ENCODE measurements at places on chromosomes 2 and 18.

DNA sequence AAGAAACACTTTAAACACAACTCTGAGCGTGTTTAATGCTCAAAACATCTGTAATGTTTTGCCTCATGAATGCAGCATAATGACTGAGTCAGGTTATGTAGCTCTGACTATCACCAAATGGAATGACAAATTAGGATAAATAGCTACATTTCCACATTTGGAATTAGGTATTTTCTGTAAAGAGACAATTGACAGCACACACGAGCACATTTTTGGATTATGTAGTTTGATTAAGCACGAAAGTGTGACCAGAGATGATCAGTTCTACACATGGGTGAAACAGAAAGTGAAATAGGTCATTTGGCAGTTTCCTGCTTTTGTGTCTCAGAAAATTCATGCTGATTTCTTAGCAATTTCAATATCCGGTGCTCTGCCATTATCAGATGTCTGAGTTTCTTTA lies 29.0 kb downstream of the LPIN1 start:
- DNase-seq: no peak

DNA sequence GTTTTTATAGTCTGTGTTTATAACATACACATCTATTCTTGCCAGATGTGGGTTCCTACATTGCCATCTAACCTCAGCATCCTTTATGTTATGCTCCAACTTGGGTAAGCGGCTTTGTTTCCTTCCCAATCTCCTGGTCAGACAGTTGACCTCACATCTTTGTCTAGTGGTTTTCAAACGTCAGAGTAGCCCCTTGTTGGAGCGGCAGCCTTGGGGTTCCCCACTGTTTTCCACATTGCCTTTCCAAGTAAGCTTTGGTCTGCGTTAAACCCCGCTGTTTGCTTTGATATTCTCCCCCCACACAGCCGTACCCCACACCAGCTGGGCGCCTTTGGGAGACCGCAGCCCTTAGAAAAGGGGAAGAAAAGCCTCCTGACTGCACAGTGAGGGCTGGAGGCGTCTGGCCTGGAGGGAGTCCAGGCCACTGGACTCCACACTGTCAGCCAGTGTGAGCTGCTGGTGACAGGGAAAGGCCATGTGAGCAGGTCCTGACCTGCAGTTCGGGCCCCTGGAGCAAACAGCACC lies 83.3 kb downstream of the MALT1 start:
- DNase-seq: no peak

- no peak for DNase-seq
Measured at GRCh38 chr2:158359846-158360245, 96.7 kb downstream of the CCDC148 start.

DNA sequence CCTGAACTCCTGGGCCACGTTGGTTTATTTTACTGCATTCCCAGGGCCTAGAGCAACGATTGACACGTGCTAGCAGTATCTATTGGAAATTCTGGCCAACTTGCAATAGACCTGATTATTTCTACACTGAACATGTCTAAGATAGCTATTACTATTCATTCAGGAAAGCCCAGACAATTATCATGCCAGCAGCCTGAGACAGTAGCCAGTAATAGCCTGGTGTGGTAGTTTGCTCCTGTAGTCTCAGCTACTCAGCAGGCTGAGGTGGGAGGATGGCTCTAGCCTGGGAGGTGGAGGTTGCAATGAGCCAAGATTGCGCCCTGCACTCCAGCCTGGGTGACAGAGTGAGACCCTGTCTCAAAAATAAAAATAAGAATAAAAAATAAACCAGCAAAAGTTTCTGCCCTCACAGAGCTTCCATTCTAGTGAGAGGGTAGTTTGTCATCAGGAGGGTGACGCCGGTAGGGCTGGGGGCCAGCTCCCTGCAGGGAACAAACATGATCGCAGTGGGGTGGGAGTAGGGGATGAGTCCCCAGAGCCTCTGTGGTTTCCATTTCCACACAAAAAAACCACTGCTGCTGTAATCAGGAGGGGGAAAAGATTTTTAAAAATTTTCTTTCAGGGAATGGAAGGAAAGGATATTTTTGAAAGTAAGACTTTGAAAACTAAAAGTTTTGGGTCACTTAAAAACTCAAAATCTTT lies 4.3 kb downstream of the CASP8 start:
- DNase-seq: no peak

GRCh38 chr2:47031909-47032668 lies 116.5 kb upstream of the MCFD2 start:
- peak; percentile 20 for DNase-seq

DNA sequence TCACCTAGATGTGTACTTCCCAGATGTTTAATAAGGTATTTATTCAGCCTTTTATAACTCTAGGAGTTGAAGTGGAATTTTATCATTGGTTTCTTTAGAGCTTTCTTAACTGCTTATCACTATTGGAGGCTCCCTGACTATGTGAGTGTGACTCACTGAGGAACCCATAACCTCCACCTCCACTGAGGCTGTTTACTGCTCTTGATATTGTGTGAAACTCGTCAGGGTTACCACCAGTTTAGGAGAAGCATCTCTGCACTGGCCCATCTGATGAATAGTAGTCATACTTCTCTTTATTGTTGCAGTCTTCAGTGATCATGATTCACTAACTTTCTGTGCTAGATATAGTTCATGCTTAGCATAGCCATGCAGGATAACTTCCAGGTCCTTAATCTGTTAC lies 79.6 kb upstream of the UBXN4 start:
- DNase-seq: no peak

GRCh38 chr2:144515696-144516410 lies 4.1 kb downstream of the ZEB2 start:
- DNase-seq: no peak

DNA sequence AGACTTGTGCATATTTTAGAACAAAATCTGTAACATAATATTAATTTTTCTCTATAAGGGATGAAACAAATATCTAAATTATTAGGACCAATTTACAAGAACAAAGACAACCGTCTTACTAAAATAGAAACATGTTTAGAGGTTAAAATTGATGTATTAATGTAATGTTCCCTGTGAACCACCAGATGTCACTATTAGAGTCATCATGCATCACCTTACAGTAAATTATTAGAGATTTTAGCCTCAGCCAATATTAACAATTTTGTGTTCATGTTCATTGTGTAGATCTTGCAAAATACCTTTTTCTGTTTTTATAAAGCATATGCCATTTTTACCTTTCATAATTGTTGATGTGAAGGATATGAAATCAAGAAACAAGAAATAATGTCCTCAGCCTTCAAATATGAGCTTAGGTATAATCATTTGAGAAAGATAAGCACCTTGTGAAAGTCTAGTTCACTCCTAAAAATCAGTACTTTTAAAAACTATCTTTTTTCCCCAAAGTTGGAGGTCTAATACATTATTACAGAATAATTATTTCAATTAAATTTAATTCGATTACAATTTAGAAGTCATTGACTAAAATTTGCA lies 344.3 kb upstream of the KCNH7 start:
- DNase-seq: peak; percentile 17

GRCh38 chr18:23578891-23579653 lies 7.2 kb downstream of the NPC1 start:
- DNase-seq: no peak

DNA sequence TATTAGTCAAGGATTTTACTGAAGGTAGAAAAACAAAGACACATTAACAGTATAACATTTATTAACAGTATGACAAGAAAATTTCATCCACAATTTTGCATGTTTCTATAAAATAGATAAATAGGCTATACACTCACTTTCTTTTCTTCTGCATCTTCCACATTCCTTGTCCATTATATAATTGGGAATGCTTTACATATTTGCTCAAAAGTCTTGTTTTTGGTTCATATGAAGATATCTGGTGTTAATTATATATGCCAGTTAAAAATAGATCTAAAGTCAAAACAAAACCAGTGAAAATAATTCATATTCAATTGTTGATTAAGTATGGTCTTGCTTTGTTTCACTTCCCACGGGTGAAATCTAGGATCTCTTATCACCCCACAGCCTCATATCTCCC lies 53.4 kb downstream of the SERPINB7 start:
- DNase-seq: no peak

DNA sequence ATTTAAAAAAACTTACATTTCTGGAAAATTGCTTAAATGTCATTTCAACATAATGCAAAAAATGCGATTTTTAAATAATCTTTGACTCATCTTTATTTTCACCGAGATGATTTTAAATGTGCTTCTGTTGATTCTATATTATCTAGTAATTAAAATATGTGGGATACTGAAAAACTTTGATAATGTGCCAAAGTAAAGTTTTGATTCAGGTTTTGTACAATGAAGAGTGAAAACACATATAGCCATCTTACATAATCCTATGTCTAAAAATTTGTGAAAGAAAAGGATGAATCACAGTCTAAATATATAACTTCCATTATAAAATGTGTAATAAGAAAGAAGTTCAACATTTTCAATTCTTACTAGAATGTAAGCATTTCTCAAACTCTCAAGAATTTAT lies 204.3 kb upstream of the ZC3H15 start:
- DNase-seq: no peak

DNA sequence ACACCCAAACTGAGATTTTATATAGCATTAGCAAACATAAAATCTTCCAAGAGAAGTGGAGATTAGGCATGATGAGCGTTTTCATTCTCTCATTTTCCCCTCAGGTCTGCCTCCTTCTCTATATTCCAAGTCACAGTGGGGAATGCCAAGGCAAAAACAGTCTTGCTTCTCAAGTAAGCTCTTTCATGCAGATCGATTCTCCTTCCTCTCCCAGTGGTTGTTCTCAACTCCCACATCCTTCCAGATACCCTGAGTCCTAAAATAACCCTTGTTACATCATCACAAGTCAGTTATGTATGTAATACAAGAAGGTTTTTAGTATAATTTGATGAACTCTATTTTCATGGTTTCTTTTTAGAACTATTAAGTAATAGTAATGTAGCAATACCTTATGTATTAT lies 150.6 kb downstream of the TXNL1 start:
- DNase-seq: no peak

- no peak for DNase-seq
Measured at GRCh38 chr18:49546278-49546677, 15.6 kb upstream of the LIPG start.

DNA sequence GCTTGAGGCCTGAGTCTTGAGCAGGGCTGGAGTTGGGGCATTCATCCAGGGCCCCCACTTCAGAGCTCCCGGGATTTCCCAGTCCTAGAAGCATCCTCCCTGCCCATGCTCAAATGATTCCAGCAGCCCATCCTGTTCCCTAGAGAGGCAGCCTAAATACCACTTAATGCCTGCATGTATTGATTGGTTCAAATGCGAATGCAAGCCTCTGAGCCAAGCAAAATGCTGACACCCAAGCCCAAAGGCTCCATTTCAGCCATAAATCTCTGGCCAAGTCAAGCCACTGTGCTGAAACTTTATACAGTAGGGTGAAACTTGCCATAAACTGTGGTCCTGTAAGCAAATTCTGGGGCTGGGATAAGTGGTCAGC lies 279.8 kb downstream of the CLIP4 start:
- DNase-seq: no peak

DNA sequence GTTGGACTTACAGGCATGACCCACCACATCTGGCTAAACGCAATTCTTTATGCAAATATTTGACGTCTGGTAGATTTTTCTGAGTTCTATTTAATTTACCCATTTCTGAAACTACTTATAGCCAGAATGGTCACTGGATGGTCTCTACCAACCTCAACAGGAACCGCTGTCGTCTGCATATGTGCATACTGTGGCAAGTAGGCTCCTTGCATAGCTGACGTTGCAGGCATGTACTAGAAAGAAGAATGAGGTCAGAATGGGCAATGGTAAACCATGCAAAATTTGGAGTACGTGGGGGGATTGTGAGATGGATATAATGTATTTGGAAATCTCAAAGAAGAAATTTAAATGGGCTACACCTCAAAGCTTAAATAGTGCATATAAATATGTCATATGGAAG lies 77.1 kb upstream of the ITGB6 start:
- DNase-seq: no peak

DNA sequence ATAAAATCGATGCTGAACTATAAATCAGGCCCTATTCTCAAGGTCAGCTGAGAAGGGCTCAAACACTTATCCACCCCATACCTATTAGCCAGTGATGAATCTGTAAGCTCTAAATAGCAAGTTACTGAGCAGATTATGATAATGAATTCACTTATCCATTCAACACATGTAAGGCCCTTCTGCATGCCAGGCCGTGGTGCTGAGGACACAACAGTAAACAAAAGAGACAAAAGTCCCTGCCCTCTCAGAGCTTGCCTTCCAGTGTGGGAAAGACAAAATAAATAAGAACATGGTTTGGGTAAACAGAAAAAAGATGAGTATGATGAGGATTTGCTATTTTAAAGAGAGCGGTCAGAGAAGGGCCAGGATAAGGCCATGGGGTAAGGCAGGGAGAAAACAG lies 11.7 kb downstream of the TTC32 start:
- no peak for DNase-seq

DNA sequence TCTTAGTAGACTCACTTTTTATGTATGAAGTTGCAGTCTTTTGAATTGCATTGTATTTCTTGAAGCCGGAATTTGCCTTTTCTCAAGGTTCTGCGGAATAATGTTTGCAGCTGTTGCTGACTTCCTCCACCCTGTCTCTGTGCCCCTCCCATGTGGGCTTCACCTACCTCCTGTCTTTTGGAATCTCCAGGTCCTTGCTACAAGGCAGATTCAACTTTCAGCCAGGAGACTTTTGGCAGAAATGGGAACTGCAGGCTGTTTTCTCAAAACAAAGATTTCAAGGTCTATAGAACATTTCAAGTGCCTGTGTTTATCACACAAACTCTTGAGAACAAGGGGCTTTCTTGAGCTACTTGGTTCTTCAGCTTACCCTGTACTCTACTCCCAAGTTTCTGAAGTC lies 25.6 kb downstream of the ZNF236 start:
- DNase-seq: no peak

GRCh38 chr18:50802141-50802540 lies 17.7 kb downstream of the MRO start:
- DNase-seq: peak; percentile 9

- DNase-seq: no peak
Measured at GRCh38 chr2:122532072-122532344, 776.6 kb downstream of the TSN start.

- no peak for DNase-seq
Measured at GRCh38 chr2:207092818-207093217, 72.9 kb downstream of the KLF7 start.

- DNase-seq: no peak
Measured at GRCh38 chr18:74457043-74457724, at the start of gene DIPK1C. Gene DIPK1C (minus strand): TSS chr18:74457308. CDS start chr18:74457259, 49 bp downstream.

DNA sequence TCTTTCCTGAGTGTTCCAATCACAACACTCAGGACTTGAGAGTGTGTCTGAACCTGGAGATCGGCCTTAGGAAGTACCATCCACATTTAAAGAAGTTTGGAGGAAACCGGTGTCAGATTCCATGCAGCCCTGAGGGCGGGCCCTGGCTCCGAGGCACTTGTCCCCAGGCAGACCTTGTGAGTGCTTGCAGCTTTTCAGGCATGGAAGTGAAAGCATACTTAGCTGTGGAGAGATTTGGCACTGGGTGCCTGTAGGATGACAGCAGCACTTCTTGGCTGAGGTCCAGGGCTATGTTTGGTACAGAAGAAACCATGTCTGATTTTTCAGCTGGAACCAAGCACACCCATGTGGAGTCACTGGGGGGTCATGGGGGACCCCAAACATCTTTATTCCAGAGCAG lies 230.8 kb downstream of the SEPTIN10 start:
- DNase-seq: peak; percentile 20

Measured in RWPE1 (cell line).